ENCODE measurements at places on chromosomes 5 and 9.

GRCh38 chr5:135076051-135076491 lies 42.0 kb upstream of the PITX1 start:
- no peak for DNase-seq

DNA sequence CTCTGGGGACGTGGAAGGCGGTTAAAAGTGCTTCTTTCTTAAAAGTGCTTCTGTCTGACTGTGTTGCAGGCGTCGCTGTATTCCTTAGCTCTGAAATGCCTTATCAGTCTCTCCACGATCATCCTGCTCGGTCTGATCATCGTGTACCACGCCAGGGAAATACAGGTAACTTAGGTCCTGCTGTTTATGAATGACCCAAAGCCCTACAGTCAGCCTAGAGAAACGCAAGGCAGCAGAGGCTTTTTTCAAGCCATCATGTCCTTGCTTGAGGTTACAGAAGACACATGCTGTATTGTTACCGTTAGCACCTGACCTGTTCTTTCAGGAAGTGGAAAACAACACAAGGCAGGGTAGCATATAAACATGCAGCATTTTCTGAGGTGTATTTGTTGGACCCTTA lies 2.0 kb downstream of the KCNN2 start:
- DNase-seq = no peak

- no peak for DNase-seq
Observed at GRCh38 chr9:87527211-87527916, 29.7 kb downstream of the DAPK1 start.

DNA sequence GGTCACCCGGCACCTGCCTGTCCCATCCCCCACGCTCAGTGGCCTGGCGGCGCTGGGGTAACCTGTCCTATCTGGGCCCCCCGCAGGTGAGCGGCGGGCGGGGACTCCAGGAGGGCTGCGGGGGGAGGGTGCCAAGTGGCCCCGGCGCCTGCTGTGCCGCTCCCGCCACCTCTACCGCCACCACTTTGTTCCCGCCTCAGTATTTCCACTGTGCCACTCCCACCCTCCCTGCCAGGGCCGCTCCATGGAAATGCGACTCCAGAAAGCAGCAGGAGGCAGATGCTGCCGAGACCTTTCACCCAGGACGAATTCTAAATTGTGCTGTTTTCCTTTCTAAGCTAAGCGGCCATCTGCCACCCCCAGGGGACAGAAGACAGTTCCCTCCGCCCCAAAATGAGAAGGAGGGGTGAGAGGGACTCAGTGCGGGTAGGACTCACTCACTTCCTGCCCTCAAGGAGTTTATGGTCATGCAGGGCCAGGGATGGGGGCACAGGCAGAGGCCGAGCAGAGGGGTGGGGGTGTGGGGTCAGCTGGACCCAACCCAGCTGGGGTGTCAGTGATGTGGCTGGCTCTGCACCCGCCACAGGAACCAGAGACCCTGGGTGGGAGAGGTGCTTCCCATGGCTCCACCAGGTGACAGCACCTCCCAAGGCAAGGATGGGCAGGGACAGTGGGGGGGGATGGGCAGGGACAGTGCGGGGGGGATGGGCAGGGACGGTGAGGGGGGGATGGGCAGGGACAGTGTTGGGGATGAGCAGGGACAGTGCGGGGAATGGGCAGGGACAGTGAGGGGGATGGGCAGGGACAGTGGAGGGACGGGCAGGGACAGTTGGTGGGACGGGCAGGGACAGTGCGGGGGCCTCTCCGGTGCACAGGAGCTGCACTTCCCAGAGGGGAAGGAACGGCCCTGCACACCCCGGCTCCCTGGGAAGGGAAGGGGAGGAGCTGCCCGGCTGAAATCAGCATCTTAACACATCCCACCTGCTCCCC lies 17.8 kb downstream of the NOTCH1 start:
- DNase-seq = peak; percentile 71

DNA sequence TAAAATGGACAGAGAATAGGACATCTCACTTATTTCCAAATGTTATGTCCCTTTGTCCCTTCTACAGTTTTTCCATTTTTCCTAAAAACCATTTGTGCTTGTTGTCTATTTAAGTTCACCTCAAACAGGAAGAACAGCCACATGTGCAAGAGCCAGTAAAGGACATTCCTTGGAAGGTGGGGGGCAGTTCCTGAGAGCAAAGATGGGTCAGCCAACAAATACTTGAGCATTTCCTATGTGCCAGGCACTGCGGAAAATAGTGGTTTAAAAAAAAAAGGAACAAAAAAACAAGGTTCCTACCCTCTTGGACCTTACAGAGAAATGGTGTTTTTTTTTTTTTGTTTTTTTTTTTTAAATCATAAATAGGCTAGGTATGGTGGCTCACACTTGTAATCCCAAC lies 26.8 kb downstream of the ANP32B start:
- DNase-seq = no peak

DNA sequence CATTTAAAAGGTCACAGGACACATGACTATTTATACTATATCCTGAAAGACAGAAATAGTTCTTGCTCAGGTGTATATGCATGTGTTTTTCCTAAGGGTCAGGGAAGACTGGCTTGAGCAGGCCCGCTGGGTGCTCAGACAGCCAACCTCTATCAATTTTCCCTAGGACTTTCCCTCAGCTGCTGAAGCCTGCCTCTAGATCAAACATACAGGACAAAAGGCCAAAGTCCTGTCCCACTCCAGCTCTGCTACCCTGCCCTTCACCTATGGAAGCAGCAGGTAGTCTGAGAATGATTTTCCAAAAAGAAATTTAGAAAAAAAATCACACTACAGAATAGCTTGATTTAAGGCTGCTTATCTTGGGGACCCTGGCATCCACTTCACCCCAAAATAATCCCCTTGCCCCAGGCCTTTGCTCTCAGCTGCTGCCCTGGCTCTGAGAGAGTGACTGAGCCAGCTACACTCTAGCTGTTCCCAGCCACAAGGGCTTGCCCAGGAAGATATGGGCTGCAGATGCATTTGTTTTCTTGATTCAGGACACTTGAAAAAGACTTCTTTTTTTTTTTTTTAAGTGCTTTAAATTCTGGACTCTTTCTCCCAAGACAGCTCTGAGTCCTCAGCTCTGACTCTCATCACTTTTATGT lies 42.5 kb downstream of the KLHL3 start:
- no peak for DNase-seq

Measured in NCI-H1417 treated with DMSO at 0.1 percent for 48 hours (cell line).